ENCODE measurements at places on chromosomes 6 and 20.
A peak's percentile ranks its signal among the peaks of the same experiment; 100 is the strongest.

DNA sequence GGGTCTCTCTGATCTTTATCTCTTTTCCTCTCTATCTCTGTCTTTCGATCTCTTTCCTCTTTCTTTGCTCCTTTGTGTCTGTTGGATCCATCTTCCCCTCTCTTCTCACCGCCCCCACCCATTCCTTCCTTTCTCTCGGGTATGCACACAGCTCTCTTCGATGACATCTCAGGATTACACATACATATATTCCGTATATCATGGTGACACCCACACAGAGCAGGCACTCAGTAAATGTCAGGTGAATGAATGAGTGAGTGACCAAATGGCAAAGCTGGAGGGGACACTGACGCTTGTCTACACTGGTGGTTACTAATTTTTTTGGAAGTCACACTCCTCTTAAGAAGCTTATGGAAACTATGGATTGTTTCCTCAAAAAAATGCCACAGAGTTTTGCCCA lies 9.9 kb downstream of the VSTM2L start:
- DNase-seq, result no peak

- DNase-seq, result no peak
Observed at GRCh38 chr20:37875460-37876175, 27.3 kb upstream of the VSTM2L start.

GRCh38 chr6:12048609-12049008 lies 36.5 kb downstream of the HIVEP1 start:
- DNase-seq, result no peak

GRCh38 chr6:105645156-105645555 lies 242.3 kb upstream of the PREP start:
- DNase-seq, result no peak

GRCh38 chr6:11460837-11461661 lies 76.5 kb upstream of the TMEM170B start:
- DNase-seq, result no peak

GRCh38 chr20:10510216-10510615 lies 75.1 kb downstream of the SLX4IP start:
- DNase-seq, result no peak

DNA sequence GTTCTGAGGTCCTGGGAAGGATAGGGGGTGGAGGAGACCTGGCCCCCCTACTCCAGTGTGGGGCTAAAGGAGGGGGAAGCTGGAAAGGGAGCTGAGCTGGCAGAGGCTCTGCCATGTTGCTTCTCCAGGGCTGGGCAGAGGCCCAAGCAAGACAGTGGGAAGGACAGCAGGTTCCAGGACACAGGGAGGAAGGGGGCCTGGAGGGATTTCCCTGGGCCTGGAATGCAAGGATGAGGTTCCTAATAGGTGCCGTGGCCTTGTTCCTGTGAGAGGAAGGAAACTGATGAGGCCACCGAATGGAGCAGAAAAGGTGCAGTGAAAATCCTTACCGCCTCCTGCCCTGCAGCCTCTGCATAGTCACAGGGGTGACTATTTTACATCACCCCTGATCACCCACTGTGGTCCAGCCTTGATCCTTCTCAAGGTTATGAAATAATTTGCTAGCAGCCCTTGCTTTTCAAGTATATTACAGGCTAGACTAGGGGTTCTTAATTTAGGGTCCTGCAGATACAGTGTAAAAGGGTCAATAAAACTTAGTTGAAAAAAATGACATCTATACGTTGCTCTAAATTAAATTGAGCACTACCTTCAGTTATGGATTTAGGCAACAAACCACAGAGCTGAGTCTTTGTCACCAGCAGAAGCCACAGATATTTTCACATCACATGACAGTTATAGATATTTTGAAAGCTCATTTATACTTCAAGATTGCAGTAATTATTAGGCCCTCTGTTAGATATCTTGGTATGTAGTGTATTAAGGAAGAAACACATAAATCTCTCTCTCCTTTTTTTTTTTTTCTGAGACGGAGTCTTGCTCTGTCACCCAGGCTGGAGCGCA lies 45.7 kb upstream of the RNF24 start:
- DNase-seq, result no peak

DNA sequence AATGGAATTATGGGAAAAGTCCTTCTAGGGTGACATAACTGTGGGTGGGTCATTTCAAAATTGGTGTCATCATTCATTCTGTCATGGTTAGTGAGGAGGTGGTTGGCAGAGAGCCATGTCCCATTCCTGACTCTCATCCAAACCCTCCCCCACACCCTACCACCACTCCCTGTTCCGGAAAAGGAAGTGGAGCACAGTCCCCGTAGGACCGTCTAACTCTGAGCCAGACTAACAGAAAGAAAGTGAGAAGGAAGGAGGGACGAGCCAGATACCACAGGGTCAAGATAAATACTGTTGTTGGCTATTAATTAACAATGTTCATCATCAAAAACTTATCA lies 4.8 kb downstream of the TRIM10 start:
- DNase-seq, result no peak

- no peak for DNase-seq
Observed at GRCh38 chr20:50537546-50538201, 27.5 kb downstream of the PTPN1 start.

DNA sequence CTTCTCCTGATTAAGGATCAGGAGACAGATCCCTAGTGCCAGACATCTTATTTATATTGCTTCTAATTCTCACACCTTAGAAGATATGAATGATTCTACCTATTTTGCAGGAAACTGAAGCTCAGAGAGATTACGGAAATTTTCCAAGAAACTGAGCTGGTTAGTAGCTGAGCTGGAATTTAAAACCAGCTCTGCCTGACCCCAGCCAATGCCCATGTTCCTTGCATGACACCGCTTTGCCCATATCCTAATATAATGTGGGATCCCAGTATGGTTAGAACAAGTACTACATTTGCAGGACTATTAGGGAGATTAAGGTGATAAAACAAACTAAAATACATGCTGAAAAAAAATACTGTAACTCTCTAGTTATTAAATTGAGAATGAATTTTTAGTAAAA lies 1.9 kb downstream of the TMEM30A start:
- DNase-seq, result no peak

DNA sequence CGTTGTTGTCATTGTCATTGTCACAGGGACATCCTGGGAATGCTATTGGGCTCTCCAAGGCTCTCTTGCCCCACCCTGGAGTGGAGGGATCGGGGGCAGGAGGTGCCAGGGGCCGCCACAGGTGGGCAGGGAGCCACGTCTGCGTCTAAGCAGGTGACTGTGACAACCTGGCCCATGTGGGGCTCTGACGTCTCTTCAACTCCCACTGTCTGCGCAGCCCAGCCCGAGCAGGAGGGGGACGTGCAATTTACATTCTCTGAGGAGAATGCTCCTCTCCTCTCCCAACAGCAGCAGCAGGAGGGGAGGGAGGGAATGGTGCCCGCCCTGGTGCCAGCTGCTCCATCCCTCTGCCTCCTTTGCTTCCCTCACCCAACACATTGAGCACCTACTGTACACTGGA lies 50.1 kb downstream of the GRM4 start:
- DNase-seq, result no peak

GRCh38 chr6:13425270-13425873 lies 62.0 kb downstream of the GFOD1 start:
- DNase-seq, result no peak

DNA sequence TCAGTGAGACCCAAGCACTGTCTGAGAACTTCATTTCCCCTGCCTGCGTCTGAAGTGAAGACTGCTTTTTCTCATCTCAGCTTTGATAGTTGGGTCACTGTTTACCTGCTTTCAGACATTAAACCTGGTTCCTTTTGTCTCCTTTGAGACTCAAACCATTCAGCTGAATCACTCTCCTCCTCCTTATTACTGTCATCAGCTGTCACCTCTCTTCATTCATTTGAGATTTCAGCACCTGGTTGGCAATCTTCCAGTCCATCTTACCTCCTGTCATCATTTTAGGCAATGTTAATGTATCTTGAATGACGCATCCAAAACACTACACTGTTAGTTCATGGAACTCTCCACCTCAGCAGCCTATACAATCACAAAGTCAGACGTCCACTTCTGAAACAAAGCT lies 34.3 kb upstream of the SOX4 start:
- no peak for DNase-seq

GRCh38 chr6:28566527-28567252 lies 41.0 kb downstream of the GPX5 start:
- no peak for DNase-seq

- no peak for DNase-seq
Observed at GRCh38 chr6:41938590-41939175, 2.9 kb downstream of the CCND3 start.

- no peak for DNase-seq
Observed at GRCh38 chr6:122129313-122130025, 270.0 kb upstream of the HSF2 start.

GRCh38 chr20:44231713-44232468 lies 15.2 kb upstream of the GDAP1L1 start:
- DNase-seq, result no peak

GRCh38 chr20:50762435-50763220 lies 31.2 kb downstream of the PARD6B start:
- no peak for DNase-seq

DNA sequence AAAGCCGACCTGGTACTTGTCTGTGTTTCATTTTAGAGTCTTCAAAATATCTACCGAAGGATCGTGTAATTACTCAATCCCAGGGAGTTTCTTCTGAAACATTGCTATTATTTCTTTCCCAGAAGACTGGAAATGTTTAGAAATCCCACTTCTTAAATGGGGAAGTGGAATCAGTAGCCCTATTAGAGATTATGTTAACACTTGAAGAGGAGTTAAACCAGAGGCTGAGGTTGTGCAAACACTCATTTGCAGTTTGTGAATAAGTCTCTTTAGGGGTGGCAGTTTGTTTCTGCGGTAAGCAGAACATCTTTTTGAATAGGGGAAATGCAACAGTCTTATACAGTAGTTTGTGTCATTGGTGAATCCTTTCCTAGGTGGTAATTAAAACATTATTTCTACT lies 21.3 kb downstream of the DSP start:
- no peak for DNase-seq

DNA sequence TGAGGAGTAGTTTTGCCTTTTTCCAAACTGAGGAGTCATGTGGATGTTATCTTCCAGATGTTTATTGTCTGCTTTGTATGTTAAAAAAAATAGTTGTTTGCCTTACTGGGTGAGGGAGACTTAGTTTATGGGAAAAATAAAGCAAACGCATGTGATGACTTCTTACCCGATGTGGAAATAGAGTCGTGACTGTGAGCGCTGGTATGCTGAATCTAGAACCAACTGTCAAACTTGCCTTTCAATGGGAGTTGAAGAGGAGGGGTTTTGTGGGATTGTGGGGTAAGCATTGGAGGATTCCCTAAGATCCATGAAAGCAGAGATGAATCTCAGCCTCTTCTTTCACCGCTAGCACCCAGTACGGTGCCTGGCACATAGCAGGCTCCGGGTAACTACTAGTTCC lies 5.3 kb downstream of the DCBLD1 start:
- DNase-seq, result no peak

GRCh38 chr6:43142101-43142500 lies 29.0 kb upstream of the SRF start:
- no peak for DNase-seq

- DNase-seq, result no peak
Observed at GRCh38 chr6:150697515-150697914, 97.8 kb downstream of the PLEKHG1 start.

- no peak for DNase-seq
Observed at GRCh38 chr20:36360429-36360828, 54.3 kb downstream of the DLGAP4 start.

- no peak for DNase-seq
Observed at GRCh38 chr6:89347825-89348224, 4.7 kb downstream of the UBE2J1 start.

GRCh38 chr6:29631860-29632731 lies 887 bp downstream of the GABBR1 start:
- peak; percentile 46 for DNase-seq

GRCh38 chr20:21262812-21263211 lies 40.3 kb upstream of the XRN2 start:
- no peak for DNase-seq

- peak; percentile 42 for DNase-seq
Observed at GRCh38 chr20:61896058-61896961, 169.4 kb downstream of the TAF4 start.

GRCh38 chr6:73746787-73747186 lies 50.8 kb downstream of the CD109 start:
- DNase-seq, result no peak

DNA sequence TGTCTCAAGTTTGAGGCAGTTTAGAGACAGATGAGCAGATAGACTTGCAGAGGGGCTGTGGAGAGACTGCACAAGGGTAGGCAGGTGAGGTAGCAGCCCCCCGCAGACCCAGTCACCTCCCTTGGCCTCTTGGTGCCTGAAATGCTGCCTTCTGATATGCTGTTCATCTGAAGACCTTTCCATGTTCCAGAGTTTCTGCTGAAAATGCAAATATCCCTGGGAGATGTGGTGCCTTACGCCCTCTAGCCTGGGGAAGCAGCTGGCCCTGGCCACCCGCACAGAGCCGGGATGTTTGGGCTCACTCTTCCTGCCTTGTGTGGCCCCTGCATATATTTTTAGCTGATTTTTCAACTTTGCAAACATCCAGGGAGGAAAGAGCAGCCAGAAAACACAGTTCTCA lies 51.4 kb downstream of the TMEM242 start:
- no peak for DNase-seq

Measured in renal cortex interstitium (tissue), 15 donors.